ENCODE measurements at places on chromosomes 16 and 17. TPM values are rescaled to one million over a fixed set of nuclear protein-coding genes. Genes with fewer than 3 reads are reported as not detected.

IGFBP4 gene
- 27.1 TPM for total RNA-seq

TERF2IP gene
- total RNA-seq = 23.3 TPM

TP53TG3F gene
- total RNA-seq = 0.54 TPM

GJD3 gene
- 0.33 TPM for total RNA-seq
